ENCODE measurements at places on chromosomes 16 and 17.

GRCh38 chr17:63356337-63356757, 89.8 kb downstream of the CYB561 start:
- no peak for DNase-seq

DNA sequence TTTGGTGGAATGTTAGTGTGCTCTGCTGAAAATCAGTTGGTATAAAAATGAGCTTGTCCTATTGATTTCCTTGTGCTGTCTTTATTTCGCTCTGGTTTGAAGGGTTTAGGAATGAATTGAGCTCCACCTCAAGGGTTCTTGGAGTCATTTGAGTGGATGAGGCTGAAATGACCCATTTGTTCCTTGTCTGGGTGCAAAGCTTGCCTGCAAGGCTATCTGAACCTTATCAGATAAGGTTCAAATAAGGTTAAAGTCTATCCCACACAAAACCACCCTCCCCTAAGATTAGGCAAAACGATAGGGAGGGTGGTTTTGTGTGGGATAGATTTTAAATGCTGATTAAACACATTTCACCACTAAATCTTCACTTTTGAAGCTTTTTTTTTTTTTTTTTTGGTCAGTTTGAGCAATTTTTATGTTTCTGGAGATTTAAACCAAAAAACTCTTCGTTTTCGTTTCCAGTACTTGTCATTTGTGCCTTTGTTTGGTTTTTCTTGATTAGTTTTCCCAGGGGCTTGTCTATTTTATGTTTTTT, 62.7 kb downstream of the ARHGAP44 start:
- no peak for DNase-seq

GRCh38 chr16:54720259-54720658, 210.4 kb upstream of the IRX5 start:
- no peak for DNase-seq

- DNase-seq = no peak
Measured at GRCh38 chr16:30808146-30808545, 21.1 kb upstream of the ZNF629 start.

- DNase-seq = no peak
Measured at GRCh38 chr16:27472091-27473020, 70.4 kb downstream of the IL21R start.

GRCh38 chr17:60333628-60334031, 58.3 kb downstream of the USP32 start:
- DNase-seq = no peak

- no peak for DNase-seq
Measured at GRCh38 chr17:76345377-76345974, 8.2 kb downstream of the PRPSAP1 start.

- DNase-seq = no peak
Measured at GRCh38 chr17:34511931-34512330, 67.5 kb upstream of the TMEM132E start.

- DNase-seq = no peak
Measured at GRCh38 chr17:41308251-41308917, 725 bp downstream of the KRTAP16-1 start.

GRCh38 chr17:50642071-50642721, 7.5 kb downstream of the ABCC3 start:
- no peak for DNase-seq

DNA sequence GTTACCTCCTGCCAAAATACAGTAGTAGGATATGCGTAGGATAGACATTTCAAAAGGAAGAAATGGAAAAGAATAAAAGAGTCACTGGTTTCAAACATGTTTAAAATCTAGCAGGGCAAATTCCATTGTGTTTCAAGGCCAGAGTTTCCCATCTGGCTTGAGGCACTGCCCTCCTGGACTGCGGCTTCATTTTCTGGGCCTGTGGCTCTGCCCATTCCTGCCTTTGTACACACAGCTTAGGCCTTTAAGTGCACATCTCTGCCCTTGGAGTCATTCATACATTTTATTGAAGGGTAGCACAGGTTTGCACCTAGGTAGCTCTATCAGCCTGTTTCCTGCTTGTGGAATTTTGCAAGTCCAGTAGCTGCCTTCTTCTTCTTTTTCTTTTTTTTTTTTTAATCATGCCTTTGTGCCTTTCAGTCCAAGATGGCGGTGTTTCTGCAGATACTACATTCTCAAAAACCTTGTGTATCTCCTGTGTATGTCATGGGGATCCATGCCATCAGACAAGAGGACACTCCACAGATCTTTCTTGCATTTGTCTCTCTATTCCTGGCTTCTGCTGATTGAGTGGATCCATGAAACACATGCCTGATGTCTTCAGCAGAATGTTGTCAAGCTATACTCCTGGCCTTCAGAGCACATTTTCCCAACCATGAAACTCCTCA, 282.9 kb downstream of the BCAS3 start:
- DNase-seq = no peak

- no peak for DNase-seq
Measured at GRCh38 chr16:49631187-49632041, 224.5 kb downstream of the ZNF423 start.

Data from neural crest cell (in vitro differentiated cells).